ENCODE measurements at places on chromosomes 12 and 14.

DNA sequence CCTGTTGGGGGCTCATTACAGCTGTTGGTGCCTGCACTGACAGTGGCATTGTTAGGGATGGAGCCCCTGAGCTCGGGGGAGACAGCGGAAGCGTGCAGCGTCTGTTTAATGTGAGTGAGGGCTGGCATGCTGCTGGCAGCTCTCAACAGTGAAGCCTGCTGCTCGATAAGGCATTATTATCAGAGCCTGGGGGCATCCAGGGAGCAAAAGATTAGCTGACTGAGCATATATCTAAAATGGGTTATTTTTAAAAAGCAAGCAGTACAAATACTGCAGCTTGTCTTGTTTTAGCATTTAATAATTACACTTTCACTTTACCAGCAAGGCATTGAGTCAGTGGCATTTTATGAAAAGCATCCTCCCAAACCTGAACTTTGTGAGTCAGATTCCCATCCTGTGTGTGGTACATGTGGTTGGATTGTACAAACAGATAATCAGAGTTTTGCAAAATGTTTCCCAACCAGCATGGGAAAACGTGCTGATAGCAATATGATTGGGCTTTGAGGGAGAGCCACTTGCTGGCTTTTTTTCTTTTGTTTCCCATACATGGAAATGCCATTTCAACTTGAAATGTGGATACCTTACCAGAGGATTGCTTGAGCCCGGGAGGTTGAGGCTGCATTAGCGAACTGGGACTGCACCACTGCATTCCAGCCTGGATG, 150.8 kb downstream of the PRKCH start:
- DNase-seq = peak; percentile 59

- no peak for DNase-seq
Observed at GRCh38 chr12:126908765-126909142, 1358.2 kb upstream of the TMEM132C start.

GRCh38 chr14:97179573-97179972, 382.4 kb downstream of the VRK1 start:
- no peak for DNase-seq

DNA sequence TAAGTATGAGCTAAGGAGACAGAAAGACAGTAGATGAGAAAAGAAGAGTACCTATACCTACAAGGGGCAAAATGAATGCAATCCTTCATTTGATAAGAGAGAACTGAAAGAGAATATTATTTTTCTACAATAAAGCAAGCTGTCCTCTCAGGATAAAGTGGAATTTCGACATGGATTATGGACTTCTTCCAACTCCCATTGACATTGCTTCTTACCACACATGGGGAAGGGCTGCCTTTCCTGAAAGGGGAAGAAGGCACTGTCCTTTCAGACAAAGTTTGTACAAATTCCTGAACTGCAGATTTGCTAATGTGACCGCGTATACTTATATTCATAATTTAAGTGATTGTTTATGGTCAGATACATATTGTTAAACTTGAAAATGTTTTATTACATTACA, 4.3 kb upstream of the HEBP1 start:
- no peak for DNase-seq

- no peak for DNase-seq
Observed at GRCh38 chr14:31886156-31886835, 190.8 kb upstream of the ARHGAP5 start.

- no peak for DNase-seq
Observed at GRCh38 chr12:132056951-132057350, 87.2 kb downstream of the DDX51 start.

GRCh38 chr14:103206836-103207387, 83.7 kb downstream of the TNFAIP2 start:
- no peak for DNase-seq

GRCh38 chr12:11174022-11174421, 3.0 kb downstream of the SMIM10L1 start:
- no peak for DNase-seq

- no peak for DNase-seq
Observed at GRCh38 chr12:109728921-109729320, 15.3 kb downstream of the FAM222A start.

- no peak for DNase-seq
Observed at GRCh38 chr14:61476105-61476753, 154.8 kb downstream of the PRKCH start.

- no peak for DNase-seq
Observed at GRCh38 chr14:50947446-50947845, 3.2 kb upstream of the PYGL start.

DNA sequence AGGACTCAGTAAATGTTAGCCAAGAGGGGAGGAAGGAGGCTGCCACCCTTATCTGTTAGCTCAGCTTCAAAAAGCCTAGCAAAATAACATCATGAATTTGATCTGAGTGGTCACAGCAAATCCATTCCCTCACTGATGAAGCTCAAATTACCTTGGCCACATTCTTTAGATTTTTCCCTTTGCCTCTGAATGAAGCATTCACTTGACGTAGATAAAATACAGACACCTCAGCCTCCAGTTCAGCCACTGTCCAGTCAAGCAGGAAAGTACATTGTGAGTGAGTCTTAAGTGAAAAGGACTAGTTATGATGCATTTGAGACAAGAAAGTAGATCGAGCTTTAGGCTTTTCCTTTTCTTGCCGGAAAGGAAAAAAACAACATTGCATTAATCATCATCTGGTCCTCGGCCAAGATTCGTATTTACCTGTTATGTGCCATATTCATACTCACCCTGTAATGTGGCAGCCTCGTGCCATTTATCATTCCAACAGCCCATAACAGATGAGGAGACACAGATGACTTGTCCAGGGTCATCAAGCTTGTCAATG, 146.5 kb downstream of the ETV6 start:
- DNase-seq = no peak

GRCh38 chr14:93219103-93219726, 12.2 kb downstream of the UBR7 start:
- DNase-seq = peak; percentile 49

- no peak for DNase-seq
Observed at GRCh38 chr12:126163984-126164383, 1098.7 kb downstream of the AACS start.

- DNase-seq = no peak
Observed at GRCh38 chr14:104349950-104350349, 211.6 kb downstream of the KIF26A start.

DNA sequence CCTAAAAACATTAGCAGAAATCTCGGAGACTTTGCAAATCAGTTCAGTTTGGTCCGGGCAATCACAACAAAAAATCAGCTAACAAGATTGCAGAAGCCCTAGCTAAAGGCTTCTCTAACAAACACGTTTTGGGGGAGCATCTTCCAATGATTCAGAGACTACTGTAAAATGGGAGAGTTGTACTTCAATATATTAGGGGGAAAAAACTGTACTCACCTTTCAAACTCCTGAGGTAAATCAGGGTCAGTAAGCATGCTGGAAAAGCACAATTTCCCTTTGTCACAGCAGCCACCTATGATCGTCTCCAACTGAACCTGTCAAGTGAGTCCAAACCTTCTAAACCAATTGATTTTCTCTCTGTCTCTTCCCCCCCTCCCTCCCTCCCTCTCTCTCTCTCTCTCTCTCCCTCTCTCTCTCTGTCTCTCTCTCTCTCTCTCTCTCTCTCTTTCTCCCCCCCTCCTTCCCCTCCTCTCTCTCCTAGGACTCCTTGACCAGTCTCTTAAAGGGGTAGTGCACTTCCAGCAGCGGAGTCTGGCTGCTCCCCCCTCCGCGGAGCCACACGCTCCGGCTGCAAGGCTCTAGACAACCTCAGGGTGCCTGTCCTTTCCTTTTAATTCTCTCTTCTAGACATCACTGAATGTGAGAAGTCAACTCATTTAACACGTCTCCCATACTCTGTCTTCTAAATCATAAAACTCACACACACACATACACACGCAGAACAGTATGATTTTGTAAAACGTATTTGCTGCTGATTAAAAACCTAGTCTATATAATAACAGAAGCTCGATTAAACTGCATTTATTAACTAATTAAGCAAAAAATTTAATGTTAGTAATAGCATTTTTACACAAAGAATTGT, at the start of gene SOX5:
SOX5 (minus strand) TSS at position 323 of the 862 bp plus-strand sequence; CDS start at position 254, 69 bp downstream.
- no peak for DNase-seq

DNA sequence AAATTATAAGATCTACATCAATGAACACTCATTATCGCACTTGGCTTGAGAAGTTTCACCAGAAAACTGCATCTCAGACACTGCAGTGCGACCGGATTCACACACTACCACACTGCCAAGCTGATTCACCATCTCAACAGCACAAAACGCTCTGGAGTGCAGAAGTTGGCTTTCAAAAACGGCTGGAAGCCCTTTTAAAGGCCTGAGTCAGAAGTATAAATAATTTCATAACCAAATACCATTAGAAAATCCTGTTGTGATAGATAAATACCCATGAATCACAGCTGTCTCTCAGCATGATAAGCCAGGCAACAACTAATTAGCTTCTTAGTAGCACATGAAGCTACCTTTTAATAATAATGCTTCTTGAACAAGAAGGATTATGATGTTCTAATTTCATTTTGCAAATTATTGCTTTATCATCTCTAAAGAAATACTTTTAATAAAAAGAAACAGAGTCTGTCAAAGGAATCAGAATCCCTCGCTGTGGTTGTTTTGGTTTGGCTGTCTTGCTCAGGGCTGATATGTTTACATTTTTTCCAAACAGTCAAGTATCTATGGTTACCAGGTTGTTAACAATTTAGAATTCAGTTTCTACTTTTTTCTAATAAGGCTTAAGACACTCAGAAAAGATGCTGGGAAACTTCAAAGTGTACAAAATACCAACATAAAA, 51.2 kb downstream of the SLC2A13 start:
- no peak for DNase-seq

DNA sequence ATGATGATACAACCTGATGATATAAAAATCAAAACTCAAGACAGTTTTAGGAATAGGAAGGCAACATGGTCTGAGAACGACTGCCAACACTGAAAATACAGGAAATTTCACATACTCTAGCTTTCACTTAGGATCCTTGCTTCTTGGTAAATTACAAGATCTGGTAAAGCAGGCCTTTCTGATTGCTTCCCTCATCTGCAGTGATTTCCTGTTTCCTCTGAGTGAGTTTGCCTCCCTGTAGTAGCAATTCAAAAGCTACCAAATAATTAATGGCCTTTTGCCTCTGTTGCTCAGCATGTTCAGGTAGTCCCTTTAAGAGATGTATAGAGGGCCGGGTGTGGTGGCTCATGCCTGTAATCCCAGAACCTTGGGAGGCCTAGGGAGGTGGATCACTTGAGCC, 2.0 kb upstream of the IRAK3 start:
- DNase-seq = no peak

- peak; percentile 13 for DNase-seq
Observed at GRCh38 chr12:77133566-77133965, 68.2 kb upstream of the E2F7 start.

GRCh38 chr14:102479107-102479506, 30.5 kb downstream of the ANKRD9 start:
- DNase-seq = no peak

DNA sequence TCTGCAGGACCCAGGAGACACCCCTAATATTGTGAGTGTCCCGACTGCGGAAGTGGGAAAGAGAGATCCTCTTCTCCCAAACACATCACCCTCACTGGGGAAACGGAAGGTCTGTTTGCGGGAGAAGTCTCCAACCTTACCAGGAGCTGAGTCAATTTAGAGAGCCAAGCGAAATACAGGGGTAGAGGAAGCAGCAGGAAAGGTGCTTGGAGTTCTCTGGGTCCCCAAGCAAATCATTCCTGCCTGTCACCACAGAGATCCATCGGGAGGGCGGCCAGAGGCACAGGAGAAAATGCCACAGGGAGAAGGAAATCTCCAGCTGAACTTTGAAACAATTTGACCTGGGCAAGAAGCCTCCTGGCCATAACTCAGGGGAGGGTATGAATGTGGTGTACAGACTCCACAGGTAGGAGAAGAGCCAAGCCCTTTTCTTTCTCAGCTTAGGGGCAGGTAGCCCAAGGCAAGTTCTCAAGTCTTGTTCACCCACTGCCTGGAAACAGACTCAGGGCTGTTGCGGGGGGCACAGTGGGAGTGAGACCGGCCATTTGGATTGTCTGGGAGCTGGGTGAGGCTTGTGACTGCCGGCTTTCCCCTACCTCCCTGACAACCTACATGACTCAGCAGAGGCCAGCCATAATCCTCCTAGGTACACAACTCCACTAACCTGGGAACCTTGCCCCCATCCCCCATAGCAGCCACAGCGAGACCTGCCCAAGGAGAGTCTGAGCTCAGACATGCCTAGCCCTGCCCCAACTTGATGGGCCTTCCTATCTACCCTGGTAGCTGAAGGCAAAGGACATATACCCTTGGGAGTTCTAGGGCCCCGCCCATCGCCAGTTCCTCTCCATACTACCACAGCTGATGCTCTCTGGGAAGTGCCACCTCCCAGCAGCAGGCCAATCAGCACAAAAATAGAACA, 211.9 kb upstream of the ARHGAP5 start:
- no peak for DNase-seq

DNA sequence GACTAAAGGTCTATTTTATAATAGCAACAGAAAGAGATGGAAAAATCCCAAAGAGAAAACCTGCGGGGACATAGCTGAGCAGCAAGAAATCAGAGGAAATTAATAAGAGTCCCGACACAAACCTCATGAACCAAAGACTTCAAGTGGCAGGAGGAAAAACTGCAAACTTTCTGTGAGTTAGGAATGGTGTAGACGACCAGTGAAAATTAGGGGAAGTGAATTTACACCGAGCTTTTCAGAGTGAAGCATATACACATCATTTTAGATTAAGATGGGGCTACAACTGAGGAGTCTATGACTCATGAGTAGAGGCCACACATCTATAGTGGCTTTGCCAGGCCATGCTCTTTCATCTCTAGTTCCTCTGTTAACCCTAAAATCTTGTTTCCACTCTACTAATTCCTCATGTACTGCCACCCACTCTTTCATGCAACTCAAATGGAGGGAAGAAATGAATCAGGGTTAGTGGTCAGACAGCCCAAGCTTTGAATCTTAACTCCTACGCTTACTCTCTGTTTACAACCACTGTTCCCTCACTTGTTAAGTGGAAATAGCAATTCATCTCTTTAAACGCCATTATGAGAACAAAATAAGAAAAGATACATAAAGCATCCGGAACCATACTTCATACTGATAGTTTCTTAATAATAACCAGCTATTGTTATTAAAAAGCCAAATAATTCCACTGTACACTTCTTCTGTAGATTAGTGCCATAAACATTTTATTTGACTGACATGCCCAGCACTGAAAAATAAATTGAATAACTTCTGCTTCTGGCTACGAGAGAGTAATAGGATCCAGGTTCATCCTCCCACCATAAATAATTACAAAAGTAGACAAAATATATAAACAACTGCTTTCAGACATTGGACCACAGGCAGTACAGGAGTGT, 219.3 kb downstream of the RMST start:
- DNase-seq = no peak
